ENCODE measurements at places on chromosomes 12 and 14.

GRCh38 chr14:52189325-52189724 is 78.2 kb upstream of the PTGDR start:
- no peak for DNase-seq

- DNase-seq, result no peak
These were observed 247.8 kb upstream of the OR4E1 start for GRCh38 chr14:21921453-21921852.

DNA sequence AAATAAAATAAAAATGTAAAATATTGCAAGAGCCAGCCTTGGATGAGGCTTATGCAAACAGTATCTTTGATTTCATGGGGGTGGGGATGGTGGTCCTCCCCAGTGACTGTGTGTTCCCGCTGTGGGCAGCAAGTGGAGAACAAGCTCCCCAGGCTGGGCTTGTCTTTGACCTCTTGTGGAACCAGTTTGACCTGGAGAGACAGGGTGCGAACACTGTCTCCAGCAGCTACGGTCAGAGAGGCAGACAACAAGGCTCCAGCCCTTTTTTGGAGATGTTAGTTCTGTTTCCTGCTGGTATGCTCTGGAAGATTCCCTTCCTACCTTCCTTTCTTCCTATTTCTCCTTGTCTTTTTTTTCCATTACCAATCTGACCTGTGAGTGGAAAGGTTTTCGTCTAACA is 21.8 kb upstream of the WSCD2 start:
- no peak for DNase-seq

DNA sequence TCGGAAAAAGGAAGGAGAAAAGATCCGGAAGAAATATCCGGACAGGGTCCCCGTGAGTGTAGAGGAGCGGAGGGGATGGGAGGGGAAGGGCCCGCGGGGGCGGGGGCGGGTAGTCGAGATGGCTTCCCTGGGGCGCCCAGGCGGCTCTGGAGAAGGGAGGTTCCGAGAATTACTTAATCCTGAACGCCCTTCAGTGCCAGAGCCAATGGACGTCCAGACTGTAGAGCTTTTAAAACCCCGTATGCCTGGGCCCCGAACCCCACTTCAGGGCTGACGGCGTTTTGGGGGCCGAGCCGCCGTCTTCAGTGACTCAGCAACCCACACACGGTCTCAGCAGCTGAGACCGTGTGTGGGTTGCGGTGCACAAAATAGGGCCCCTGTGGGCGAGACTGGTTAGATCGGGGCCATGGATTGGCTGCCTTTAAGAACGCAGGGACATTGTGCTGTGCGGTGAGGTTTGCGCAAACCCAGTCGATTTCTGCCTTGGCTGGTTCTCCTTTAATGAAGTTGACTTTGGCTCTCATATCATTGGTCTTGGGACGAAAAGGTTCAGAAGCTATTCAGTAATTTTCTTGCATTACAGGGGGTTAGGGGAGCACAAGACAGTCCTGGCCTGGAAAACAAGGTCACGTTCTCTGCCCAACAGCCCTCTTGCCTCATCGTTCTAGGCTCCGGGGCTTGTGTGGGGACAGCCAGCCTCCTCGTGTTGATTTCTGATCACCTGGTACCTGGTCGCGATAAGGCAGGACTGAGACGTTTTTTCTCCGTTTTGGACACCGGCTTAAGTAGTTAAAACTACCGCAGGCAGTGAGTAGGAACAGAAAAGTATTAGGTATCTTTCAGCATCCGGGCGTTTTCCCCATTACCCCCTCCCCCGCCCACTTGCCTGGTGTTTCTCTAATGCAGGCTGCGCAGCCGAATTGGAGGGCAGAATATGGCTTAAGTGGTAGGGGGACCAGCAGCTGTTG is 775 bp downstream of the GABARAPL1 start:
- peak; percentile 60 for DNase-seq

- DNase-seq, result no peak
These were observed 59.9 kb downstream of the STXBP6 start for GRCh38 chr14:24990050-24990449.

- no peak for DNase-seq
These were observed 134.7 kb downstream of the FGD4 start for GRCh38 chr12:32533971-32534590.

GRCh38 chr12:98351089-98351488 is 164.3 kb upstream of the TMPO start:
- DNase-seq, result no peak

DNA sequence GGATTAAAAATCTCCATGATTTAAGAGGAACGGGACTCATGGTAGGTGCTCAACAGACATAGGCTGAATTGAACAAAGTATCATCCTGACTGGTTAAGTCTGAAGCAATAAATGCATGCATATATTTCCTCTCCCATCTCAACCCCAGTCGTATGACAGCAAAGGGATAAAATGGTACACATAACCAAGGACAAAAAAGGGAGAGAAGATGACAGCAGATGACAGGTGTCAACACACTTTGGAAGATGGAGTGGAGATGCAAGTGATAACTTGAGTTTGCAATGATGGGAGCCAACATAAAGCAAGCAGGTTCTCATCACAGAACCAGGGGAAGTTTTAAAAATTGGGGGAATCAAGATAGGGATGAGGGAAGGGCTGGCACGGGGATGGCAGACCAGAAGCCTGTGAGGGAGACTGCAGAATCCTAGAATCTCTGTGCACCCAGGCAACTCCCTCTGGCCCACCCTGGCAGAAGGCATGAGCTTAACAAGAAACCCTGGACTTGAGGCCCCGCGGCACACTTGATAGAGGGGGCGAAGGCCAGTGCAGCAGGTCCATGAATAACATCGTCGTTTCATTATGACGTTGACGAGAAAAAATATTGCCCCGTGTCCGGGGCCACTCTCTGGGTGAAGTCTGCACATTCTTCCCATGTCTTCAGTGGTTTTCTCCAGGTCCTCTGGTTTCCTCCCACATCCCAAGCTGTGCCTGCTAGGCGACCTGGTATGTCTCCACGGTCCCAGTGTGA is 5.0 kb downstream of the C1RL start:
- no peak for DNase-seq

DNA sequence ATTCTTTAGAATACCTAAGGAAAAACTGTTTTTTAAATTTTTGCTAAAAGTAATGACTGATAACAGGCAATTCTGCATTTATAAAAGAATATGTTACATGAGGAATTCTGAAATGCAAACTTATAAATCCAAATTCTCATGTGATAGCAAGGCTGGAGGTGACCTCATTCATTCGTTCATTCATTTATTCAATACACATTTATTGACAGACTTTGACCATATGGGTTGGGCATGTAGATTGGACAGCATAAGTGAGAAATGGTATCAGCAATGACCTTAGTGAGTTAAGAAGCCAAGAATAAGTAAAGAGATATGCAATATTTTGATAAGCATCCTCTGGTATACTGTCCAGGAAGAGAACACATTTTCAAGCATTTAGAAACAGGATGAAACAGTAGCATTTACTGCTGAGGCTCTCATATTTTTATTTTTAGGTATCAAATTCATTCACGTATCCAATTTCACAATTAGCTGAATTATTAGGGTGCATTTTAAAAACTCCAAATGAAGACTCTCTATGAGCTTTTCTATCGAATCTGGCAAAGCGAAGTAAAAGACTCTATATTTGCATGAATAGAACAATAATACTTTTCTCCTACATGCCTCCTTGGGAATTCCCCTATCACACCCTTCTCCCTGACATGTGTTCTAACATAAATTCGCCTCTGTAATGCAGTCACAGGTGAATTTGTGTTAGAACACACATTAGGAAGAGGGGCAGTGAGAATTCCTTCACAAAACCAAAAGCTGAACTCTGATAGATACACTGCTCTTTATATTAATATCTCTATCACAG is 49.9 kb downstream of the PEBP1 start:
- DNase-seq, result no peak

GRCh38 chr14:54565785-54566409 is 1.0 kb upstream of the SAMD4A start:
- peak; percentile 71 for DNase-seq

DNA sequence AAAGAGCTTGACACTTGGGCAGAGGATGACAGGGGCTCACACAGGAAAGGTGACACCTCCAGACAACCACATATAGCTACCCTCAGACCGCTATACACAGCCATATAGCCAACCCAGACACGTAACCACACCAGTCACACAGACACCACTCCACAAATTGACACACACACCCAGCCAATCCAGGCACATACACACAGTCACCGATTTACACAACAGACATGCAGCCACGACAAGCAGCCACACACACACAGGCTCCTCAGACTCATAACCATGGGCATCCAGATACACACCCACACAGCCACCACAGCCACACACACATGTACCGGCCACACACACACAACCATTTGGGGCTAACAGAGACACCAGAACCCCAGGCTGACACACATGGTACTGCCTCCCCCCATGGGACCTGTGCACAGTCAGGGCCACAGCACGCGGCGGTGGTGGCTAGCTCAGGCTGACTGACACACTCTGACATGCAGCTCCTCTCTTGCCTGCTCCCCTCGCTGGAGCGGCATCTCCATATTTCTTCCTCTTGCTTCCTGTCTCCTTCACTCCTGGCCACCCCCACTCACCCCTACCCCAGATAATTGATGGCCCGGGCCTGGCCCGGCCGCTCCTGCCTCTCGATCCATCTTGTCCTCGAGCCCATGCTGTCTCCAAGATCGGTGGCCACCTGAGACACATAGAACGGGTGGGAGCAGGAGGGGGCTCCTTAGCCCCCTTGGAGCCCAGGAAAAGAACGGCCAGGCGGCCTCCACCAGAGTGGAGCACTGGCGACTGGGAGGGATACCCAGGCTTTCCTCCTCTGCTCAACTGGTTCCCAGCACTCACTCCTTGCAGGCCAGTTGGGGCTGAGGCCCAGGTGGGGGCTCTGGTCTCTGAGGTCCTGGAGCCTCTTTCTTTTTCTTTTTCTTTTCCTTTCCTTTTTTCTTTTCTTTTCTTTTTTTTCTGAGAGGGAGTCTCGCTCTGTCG is 6.0 kb upstream of the SHMT2 start:
- DNase-seq, result no peak

DNA sequence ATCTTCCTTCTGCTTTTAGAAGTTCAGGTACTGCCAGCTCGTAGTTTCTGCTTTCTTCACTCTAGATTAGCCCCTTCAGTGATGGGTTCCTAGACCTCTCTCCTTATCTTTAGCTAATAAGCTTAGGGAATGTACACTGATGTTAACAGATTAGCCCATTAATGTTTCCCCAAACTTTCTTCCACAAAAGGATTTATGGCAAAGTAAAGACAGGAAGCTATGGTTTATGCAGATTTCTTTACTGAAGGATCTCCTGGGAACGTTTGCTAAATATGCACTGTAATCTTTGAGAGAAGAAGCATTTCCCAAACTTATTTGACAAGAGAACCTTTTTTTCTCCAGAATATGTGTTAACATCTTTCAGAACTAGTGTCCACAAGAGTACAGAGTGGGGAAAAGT is 4.2 kb downstream of the SOCS4 start:
- no peak for DNase-seq

GRCh38 chr14:62885451-62885850 is 159.8 kb downstream of the KCNH5 start:
- DNase-seq, result no peak

DNA sequence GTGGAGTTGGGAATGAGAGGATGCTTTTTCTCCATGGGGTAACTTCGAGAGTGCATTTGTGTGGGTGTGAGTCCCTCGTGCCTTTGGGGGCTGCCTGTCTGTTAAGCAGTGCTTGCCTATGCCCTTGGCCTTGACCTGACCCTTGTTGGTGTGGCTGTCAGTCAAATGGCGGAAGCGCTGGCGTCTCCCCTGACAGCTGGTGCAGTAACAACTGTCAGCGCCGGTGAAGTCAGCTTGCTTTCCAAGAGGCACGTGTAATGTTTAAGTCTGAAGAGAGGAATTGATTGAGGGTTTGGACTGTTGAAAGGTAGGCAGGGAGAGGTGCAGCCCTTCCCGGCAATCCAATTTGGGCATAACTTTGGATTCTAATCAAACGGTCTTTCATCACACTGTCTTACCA is 211.3 kb downstream of the AACS start:
- DNase-seq, result no peak

- DNase-seq, result no peak
These were observed 184.7 kb downstream of the TMEM121 start for GRCh38 chr14:105711044-105711620.

- no peak for DNase-seq
These were observed 181.5 kb upstream of the ARHGAP5 start for GRCh38 chr14:31895646-31896045.

- DNase-seq, result no peak
These were observed 160.2 kb downstream of the PPM1H start for GRCh38 chr12:62774794-62775193.

- no peak for DNase-seq
These were observed 21.3 kb downstream of the LRRIQ1 start for GRCh38 chr12:85057370-85057963.

GRCh38 chr14:95068521-95068920 is 88.8 kb downstream of the DICER1 start:
- DNase-seq, result no peak

DNA sequence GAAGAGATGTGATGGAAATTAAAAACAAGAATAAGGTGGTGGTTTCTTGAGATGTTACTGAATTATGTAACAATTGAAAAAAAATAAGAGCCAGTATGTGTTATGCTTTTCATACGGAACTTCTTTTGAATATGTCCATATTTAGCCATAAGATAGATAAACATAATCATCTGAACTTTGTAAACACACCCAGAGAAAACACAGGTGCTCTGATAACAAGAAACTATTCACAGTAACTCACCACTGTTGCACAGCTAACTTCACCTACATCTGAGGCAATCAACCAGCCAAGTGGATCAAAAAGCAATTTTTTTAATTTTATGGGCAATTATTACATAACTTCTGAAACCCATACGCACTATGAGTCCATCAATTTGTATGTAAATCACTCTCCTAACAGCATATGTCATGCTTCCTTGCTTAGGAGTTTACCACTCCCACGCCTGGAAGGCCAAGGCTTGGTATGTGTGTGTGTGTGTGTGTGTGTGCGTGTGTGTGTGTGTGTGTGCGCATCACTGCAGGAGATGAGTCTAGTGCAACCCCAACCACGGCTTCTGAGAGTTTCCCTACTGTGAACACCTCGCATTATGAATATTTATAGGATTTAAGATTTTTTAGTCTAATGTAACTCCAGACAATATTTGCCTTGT is 443.4 kb downstream of the BCAT1 start:
- DNase-seq, result no peak

- no peak for DNase-seq
These were observed 58.0 kb downstream of the ATF7 start for GRCh38 chr12:53567961-53568808.

DNA sequence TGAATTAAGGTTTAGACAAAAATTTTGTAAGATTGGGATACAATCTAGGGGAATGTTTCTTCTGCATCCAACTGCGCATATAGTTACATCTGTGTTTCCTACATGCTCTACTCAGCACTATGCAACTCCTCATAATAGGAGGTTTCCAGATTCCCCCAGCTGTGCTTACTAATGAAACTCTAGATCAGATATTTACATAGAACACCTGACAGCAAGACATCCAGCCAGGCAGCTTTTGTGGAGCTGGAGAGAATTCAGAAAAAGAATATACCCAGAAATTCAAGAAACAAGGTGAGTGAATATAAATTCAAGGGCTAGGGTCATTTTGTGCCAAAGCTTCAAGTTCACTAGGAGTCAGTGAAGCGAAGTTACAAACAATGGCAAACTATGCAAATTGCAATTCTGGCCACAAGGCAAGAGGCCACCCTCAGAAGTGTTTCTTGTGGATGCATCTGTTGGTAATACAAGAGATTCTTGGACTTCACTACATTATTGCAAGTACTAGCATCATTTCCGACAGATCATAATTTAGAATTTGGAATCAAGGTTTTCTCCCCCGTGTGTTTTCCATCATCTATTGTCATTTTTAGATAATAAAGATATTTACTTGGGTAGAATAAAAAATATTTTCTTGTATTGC is 341.2 kb upstream of the NAV3 start:
- DNase-seq, result no peak

- no peak for DNase-seq
These were observed 398.4 kb downstream of the NUAK1 start for GRCh38 chr12:105740369-105740768.

- no peak for DNase-seq
These were observed 8.8 kb upstream of the SLC24A4 start for GRCh38 chr14:92314182-92314581.
